ENCODE measurements at places on chromosomes 5 and 9.
A peak's percentile ranks its signal among the peaks of the same experiment; 100 is the strongest.

GRCh38 chr5:123914333-123914732 is 402.4 kb downstream of the CSNK1G3 start:
- DNase-seq: no peak

- peak; percentile 35 for DNase-seq
Observed at GRCh38 chr9:129962889-129963703, 79.9 kb downstream of the FNBP1 start.

DNA sequence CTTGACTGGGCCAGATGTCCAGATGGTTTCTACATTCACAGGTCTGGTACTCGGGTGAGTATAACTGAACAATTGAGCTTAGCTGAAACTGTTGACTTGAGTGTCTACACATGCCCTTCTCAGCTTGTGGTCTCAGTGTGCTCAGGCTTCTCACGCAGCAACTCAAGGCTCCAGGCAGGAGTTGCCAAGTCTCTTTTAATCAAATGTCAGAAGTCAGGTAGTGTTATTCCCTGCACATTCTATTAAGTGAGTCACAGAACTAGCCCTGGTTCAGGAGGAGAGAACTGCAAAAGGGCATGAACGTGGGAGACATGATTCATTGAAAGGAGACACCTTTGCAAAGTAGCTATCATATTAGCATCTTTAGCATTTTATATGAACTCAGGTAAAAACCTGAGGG is 199.3 kb upstream of the ACTBL2 start:
- DNase-seq: no peak

DNA sequence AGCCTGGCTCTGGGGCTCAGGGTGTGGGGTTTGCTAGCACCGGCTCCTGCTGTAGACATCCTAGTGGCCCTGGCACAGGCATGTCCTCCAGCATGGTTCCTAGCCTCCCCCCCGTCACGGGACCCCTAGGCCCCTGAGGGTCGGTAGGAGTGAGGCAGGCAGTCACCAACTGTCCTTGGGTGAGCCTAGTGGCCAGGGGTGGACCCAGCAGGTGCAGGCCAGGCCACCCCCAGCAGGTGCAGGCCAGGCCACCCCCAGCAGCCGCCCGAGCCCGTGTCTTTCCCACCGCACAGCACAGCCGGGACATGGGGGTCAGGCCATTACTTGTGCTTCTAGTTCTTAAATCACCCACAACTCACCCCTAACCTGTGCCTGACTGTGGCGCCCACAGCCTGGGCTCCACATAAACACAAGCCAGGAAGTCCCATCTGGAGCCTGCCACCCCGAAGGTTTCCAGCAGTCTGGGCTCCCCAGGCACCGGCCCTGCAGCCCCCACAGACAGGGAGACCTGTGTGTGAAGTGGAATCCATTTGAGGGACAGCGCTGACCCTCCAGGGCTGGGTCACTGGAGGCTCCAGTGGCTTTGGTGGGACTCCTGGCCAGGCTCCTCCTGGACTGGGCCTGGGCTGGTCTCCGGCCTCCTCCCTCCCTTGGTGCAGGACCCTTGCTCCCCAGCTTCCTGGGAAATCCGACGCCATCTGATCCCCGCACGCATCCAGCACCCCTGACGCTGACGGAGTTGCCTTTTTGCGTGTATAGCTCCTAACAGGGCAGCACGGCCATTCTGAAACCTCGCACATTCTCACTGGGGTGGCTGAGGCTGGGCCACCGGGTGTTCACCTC is 114.1 kb upstream of the LPCAT1 start:
- no peak for DNase-seq

DNA sequence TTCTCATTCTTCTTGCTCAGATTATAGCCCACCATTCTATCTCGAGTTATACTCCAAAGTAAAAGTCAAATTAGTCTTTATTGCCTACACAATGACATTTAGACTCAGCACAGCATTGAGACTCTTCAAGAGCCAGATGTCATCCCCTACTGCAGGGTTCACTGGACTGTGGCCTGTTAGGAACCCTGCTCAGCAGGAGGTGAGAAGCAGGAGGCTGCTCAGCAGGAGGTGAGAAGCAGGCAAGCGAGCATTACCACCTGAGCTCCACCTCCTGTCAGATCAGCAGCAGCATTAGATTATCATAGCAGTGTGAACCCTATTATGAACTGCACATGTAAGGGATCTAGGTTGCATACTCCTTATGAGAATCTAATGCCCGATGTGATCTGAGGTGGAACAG is 12.7 kb upstream of the LIFR start:
- DNase-seq: no peak

- DNase-seq: no peak
Observed at GRCh38 chr9:123359546-123359945, 3.5 kb downstream of the CRB2 start.

GRCh38 chr9:94705162-94705702 is 21.3 kb upstream of the AOPEP start:
- DNase-seq: no peak

DNA sequence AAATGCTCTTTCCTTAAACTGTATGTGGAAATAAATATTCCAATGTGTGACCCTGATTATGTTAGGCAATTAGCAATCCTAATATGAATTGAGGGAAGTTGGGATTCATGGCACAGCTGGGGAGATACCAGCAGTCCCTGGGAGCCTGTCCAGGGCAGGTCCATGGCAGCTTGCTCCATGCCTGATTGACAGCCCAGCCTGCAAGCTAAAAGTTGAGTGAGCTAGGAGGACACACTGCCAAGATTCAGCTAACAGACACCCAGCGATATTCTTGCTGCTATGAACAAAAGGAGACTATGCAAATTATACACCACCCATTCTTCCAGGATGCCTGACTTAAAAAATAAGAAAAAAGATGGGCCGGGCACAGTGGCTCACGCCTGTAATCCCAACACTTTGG is 6.2 kb downstream of the TGFBI start:
- no peak for DNase-seq

- DNase-seq: no peak
Observed at GRCh38 chr9:86816366-86816765, 130.9 kb downstream of the GAS1 start.

DNA sequence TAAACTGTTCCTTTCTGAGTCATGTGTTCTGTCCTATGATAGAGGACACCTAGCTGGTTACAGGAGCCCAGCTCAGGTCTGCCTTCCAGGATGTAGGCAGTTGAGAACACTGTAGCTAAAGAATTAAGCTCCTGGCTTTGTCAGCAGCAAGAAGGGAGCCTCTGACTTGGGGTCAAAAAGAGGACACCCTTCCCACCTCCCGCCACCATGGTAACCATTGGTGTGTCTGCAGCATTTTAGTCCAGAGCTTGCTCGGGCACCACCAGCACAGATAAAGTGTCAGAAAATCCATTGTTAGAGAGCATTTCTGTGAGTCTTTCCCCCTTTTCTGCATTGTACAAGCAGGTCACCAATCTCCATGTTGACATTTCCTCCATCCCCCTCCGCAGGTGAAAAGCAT is 181.7 kb downstream of the DOCK8 start:
- DNase-seq: no peak

GRCh38 chr5:160166973-160167623 is 47.8 kb upstream of the PWWP2A start:
- no peak for DNase-seq

GRCh38 chr5:12704955-12705354 is 800.7 kb upstream of the CTNND2 start:
- no peak for DNase-seq

GRCh38 chr9:137064027-137064879 is 6.1 kb downstream of the SAPCD2 start:
- no peak for DNase-seq

Data from stimulated activated CD4-positive, alpha-beta T cell treated with anti-CD3 and anti-CD28 coated beads, TNF-alpha, amount 100 ng/mL, for 48 hours (primary cell).